Stimulated activated CD8-positive, alpha-beta memory T cell treated with anti-CD3 and anti-CD28 coated beads, Interleukin-4, amount 100 ng/mL, for 4 hours (primary cell): ENCODE measurements at places on chromosomes 12 and 14.

GRCh38 chr12:724194-724855 lies 28.1 kb upstream of the WNK1 start:
- DNase-seq, result no peak

DNA sequence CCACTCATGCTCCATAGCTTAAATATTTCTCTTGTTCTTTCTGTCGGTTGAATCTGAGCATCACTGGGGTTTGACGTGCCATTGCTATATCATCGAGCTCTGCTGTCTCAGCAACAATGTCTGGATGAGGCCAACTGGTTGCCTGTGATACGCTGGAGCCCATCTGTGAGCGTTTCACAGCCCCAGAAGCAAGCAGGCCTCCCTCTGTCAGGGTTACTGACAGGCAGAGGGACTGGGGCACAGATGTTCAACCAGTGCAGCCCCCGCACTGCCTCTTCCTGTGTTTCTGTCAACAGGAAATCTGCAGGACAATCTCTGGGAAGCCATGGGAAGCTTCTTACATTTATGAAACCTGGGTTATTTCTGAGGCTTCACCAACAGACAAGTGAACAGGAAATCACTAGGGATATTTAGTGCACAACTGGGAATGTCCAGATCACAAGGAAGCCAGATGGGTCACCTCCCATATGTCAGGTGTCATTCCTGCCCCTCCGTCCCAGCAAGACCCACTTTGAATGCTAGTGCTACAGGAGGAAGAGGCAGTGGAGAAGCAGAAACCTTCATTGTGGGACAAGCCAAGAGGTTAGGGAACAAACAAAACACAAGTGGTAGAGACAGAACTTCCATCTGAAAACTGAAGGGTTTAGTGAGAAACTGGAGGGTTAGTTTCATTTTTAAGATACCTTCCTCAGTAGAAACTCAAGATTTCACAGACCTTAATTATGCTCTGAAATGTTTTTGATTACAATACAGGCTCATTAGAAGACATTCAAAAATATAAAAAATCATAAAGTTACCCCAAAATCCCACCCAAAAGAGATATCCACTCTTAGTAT lies 24.1 kb downstream of the DMAC2L start:
- no peak for DNase-seq

GRCh38 chr12:104618691-104619090 lies 161.9 kb downstream of the CHST11 start:
- DNase-seq, result no peak

GRCh38 chr12:57744194-57744776 lies 554 bp upstream of the TSPAN31 start:
- DNase-seq, result no peak

DNA sequence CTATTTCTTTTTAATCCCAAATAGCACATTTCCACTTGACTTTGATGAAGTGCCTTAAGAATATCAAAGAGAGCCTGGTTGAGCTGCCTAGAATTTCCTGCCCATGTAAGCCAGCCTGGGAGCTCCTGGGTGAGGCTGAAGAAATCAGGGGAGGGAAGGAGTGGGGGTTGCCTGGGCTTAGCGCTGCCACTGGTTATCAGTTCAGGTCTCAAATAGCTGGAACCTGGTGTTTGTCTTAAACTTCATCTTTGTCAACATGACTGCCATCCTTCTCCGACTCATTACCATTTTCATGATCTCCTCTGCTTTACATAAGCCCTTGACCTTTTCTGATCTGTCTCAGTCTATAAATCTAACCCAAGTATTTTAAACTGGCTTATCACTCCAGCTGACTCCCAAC lies 151.5 kb downstream of the TTC8 start:
- DNase-seq, result no peak

- no peak for DNase-seq
These were observed 90.9 kb upstream of the PKP2 start for GRCh38 chr12:32987512-32987911.

DNA sequence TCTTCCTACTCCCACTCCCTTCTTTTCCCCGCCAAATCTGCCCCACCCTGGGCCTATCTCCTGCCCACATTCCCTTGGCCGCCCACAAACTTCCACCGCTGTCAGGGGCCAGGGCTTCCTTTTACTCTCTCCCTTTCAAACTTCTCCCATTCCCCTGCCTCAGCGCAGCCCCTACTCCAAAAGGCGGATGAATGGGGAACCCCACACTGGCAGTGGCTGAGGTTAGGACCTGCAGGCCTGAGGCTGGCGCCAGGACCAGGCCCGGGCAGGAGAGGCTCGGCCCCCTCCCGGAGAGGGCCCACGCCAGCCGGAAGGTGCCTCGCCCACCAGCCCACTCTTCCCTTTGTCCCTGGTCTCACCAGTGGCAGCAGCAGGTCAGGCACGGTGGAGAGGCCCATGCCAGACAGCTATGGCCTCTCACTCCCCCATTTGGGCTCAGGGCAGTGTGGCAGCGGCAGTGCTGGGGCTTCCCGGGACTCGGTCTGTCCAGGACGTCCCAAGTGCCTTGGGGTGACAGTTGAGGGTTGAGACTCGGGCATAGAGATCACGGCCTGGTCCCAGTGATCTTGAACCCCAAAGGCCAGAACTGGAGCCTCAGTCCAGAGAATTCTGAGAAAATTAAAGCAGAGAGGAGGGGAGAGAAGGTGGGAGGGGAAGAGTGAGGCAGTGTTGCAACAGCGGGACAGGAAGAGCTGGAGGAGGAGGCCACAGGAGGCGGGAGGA lies at the start of gene TNFRSF1A:
Gene TNFRSF1A, minus strand, starts transcription at position 660 of the 723 bp plus-strand sequence. Its CDS starts 262 bp downstream, at position 398.
- no peak for DNase-seq

GRCh38 chr14:51648296-51648695 lies 3.4 kb upstream of the FRMD6 start:
- DNase-seq, result no peak

- DNase-seq, result no peak
These were observed 706 bp upstream of the DIO2 start for GRCh38 chr14:80212023-80212397.

DNA sequence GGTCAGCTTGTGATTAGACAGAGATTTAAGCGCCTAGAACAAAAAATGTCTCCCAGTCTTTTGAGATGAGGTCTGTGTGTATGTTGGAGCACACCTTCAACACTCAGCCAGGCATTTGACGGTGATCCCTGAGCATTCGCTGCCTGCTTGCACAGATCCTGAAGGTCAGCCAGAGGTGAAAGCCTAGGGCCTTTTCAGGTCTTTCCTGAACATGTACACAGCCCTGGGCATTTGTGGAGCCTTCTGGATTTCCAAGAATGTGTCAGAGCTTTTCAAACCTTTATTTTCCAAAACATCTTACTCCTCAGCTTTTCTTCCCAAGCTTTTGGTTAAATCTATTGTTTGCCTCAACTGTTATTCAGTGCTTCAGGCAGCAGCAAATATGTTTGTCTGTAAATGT lies 59.1 kb upstream of the AMN start:
- DNase-seq, result no peak
